BJ (cell line): ENCODE measurements at places on chromosomes 5 and 9.

DNA sequence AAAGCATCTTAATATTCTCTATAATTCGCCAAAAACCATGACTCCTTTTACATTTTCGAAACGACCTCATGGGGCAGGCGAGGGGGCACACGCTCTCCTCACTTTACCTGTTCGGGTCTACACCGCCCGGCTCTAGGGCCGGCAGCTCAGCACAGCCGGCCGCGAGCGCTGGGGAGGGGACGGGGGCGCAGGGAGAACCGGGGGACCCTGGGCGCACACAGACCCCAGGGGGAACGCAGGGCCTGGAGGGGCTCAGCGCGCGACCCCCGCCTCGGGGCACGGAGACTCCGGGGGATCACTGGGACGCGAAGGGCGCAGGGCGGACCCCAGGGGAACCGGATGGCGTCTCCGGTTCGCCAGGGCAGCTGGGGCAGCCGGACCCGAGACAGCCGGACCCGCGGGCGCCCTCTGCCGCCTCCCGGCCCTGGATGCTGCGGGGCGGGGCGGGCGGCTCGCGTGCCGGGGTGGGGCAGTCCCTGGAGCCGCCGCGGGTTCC, at the start of gene AHRR:
Gene AHRR (plus strand): TSS at position 485 of the 496 bp plus-strand sequence. CDS start 22,189 bp downstream, outside the sequence.
- DNase-seq, result no peak

DNA sequence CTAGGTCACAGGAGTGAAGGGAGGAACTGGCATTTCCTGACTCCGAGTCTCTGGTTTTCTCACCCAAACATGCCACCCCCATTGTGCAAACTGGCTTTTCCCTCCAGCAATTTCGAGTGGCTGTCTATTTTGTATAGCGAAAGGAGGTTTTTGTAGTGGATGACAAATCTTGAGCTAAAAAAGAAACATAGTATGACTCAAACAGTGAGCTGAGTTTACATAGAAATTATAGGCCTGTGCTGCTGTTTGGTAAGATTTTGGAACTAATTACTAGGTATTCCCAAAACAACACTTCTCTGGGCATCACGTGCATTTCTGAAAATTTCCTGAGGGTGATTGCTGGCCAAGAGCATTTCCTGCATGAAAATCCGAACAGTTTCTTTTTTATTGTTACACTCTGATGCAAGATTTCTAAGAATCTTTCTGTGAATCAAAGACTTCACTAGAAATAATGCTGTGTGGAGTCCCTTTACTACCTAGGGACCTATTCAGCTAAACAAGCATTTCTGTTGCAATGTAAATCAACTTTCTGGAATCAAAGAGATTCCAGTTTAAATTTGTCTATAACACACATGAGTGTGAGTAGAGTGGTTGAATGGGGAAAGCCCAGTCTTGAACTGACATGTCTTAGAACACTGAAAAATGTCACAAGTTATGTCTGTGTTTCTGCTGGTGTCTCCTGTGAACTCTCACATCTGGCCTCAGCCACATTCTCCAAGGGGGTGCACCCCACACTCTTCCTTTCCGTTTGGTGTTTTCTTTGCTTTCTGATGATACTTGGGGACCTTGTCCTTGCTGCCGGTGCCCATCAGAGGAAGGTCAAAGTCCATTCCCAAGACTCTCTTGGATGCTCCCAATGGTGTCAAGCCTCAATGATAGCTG, 33.3 kb upstream of the DAPK1 start:
- peak; percentile 22 for DNase-seq

GRCh38 chr9:127081250-127082185, 40.9 kb downstream of the ANGPTL2 start:
- no peak for DNase-seq

DNA sequence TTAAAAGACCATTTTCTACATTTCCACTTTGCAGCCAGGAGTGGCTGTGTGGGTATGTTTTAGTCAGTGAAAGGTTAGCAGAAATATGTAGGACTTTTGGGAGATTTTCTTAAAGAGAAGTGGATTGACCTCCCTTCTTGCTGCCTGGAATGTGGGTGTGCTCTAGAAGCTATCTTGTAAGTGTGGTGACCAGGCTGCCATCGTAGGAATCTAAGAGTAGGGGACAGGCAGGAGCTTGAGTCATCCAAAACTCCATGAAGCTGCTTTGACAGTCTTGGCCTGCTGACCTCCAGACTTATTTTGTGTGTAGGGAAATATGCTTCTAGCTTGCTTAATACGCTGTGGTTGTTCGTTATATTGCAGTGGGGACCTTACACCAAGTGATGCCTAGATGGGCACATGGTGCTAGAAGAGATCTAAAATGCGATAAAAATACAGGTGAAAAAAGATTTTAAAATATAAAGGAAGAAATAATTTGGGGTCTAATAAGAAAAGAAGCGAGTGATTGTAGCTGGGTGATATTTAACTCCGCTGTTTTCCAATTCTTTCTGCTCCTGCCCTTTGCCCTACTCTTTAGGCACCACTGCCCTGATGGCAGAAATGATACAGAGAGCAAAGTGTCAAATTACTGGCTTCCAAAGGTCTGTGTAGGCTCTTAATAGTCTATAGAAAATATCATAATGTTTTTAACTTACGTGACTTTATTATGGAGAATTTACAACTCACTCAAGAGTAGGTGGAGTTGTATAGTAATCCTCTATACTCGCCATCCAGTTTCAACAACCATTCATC, 298.2 kb upstream of the ZNF608 start:
- no peak for DNase-seq

DNA sequence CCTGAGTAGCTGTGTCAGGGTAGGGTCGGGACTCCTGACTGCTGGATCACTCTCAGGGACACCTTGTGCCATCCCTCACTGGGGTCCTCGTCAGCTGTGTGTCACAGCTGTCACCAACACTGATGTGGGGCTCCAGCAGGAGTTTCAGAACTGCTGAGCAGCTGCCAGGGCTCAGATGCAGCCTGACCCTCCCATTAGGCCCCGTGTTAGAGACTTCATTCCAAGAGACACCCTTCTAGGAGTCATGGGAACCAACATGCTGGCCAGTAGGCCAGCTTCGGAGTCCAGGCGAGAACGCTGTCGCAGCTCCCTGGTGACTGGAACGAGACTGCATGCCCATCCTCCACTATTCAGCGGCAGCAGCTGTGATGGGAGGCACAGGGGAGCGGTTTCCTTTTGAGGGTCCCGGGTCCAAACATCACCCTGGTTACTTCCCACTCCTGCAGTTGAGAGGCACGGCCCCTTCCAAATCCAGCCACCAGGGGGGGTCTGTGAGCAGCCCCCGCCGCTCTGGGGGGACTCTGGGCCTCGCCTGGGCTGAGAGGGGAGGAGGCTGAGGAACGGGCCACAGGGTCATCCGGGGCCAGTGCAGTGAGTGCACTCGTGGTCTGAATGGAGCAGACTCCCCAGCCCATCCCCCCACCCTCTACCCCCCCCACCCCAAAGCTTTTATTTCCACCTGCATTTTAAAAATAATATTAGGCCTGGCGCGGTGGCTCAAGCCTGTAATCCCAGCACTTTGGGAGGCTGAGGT, 12.6 kb upstream of the TCF7 start:
- no peak for DNase-seq

- no peak for DNase-seq
These were observed 1791.1 kb downstream of the MAT2B start for GRCh38 chr5:165296401-165297130.

DNA sequence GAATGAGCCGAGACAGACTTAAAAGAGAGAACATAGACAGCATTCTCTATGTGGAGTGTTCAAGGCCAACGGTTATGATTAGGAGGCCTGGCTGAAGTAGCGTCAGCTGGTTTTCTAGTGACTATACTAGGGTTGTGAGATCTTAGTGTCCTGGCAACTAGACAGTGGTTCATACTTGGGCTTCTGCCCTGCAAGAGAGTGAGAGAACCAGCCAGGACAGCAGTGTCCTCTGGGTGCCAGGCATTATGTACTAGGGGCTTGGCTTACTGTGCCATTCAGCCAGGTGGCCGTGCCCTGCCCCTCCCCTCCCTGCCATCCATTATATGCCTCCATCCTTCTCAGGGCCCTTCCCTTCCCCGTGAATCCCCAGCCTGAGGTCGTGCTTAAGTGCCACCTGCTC, 56.8 kb downstream of the TRIO start:
- no peak for DNase-seq

DNA sequence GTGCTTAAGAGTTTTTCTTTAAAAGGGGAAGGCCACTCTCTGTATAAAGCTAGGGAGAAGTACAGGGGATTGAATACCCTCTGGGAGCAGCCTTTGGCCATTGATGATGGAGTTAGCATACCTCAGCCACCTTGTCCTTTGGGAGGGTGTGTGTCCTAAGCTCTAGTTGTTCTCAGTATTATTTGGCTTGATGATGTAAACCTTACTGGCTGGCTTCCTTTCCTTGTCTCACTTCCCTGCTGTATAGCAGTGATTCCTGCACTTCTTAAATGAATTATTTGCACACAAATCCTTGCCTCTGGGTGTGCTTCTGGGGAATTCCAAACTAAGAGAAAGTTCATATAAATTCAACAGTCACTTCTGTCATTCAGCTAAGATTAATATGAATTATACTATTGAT, 234.9 kb upstream of the RIOK2 start:
- no peak for DNase-seq

DNA sequence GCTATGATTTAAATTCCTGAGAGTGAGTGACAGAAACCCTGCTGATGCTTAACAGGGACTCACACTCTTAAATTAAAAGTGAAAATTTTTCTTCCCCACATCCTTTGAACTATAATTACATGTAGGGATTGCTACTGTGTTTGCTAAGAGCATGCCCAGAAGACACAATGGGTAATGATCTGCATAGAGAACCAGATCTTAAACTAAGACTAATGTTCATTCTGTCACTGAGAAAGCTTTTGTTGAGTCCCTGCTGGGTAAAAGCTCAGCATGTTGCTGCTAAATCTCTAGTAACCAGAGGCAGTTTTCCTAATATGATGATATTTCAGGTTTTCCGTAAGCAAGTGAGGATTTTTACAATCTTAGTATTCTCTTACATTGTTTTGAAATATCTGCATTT, 424.8 kb upstream of the SMC2 start:
- no peak for DNase-seq

- no peak for DNase-seq
These were observed 117.7 kb downstream of the GAS1 start for GRCh38 chr9:86829496-86830046.

- no peak for DNase-seq
These were observed 73.5 kb downstream of the MFAP3 start for GRCh38 chr5:154112255-154112654.

DNA sequence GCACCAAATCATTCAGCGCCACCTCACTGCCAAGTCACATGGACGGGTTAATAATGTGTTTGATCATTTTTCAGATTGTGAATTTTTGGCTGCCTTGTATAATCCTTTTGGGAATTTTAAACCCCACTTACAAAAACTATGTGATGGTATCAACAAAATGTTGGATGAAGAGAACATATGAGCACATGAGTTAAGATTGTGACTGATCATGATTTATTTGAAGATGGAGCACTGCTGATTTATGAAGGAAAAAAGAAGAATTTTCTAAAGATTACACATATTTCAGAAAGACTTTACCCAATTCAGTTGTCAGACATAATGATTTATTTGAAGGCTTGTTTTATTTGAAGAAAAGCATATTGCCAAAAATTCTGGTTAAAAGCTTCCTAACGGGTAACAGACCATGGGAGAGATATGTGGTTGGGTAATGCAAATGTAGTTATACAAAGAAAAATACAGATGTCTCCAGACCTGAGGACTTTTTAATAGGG, 37.4 kb downstream of the TNFAIP8 start:
- no peak for DNase-seq

GRCh38 chr5:149979896-149980295, 19.3 kb downstream of the SLC26A2 start:
- DNase-seq, result no peak

- DNase-seq, result no peak
These were observed 61.8 kb downstream of the ACER2 start for GRCh38 chr9:19470567-19470966.

DNA sequence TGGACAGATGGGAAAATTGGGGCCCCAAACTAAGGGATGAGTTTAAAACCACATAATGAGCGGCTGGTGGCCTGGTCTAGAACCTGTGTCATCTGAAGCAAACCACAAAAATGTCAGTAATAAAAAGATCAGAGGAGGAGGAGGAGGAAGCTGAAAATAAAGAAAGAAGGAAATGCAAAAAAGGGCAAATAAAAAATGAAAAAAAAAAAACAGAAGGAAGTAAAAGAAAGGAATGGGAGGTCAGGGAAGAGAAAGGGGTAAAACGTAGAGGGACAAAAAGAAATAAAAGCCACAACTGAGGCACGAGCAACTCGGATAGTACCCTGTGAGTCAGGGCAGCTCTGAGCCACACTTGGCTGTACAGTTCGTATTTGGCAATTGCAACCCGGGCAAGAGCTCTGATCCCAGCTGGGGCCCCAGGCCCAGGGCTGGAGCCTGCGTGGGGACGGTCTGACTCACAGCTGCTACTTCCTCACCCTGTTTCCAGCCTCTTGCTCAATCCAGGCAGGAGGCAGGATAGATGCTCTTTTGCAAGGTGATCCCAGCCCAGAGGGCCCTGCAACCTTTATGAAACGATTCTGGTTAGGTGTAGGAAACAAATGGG, 137.9 kb upstream of the TRIM32 start:
- DNase-seq, result peak; percentile 84

DNA sequence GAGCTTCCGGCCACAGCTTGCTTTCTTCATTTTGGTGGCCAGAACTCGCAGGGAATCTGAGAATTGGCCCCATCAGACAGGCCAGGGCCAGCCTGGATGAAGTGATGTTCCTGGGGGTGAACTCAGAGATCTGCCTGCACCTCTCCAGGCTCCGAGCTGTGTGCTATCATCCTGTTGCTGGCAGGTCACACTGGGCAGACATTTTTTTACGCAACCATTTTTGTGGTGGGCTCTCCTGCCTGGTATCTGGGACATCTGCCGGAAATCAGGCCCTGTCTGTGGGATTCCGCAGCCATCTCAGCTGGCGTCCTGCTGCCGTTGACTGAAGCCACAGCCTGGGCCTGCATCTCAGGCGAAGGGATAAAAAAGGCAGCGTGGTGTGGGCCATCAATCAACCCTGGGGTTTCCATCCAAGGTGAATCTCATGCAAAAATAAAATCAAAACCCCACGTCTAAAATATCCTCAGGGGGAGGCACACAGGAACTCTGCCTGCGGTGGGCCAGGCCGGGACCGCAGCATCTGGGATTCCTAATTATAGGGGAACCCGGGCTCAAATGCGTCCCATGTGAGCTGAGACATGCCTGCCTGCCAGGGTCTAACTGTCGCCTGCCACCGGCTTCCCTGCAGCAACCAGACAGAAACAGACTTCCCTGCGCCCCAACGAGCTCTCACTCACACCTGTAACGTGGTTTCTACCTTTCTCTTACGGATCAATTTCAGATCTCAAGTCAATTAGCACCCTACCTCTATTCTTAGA, 174.3 kb downstream of the SYK start:
- DNase-seq, result no peak

GRCh38 chr9:89606624-89607311, 2.0 kb downstream of the GADD45G start:
- DNase-seq, result no peak

GRCh38 chr5:68221488-68221887, 5.9 kb downstream of the PIK3R1 start:
- no peak for DNase-seq

DNA sequence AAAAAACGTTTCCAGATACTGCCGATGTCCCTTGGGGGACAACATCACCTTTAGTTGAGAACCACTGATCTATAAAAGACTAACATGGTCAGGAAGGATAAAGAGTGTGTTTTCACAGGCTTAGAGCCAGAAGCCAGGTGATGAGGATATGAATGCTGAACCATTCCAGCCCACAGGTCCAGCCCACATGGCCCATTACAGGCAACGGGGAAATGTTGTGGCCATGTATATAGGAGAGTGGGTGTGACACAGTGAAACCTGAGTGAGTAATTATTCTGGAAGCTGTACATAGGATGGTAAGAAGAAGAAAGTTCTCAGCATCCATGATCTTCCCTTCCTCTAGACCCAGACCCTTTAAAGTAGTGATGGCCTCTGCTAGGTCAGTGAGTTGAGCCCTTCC, 56.0 kb upstream of the FOXI1 start:
- no peak for DNase-seq

- no peak for DNase-seq
These were observed 34.1 kb upstream of the ARRDC3 start for GRCh38 chr5:91417219-91417618.
